ENCODE measurements at places on chromosomes 1 and 21.

DNA sequence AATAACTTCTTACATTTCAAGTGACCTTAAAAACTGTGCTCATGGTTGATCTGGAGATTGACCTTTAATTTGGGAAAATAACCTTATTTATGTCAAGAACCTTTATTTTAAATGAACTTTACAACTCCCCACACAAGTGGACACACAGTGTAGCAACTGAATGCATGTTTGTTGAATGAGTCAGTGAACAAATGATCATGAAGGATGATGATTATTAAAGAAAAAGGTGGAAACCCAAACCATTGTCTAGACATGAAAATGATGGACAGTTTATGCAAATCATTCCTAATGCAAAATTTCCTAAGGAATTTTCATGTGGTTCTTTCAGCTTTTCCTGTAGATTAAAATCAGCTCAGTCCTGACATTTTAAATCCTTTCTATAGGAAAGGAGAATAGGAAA lies 439.8 kb upstream of the RUNX1 start:
- no peak for DNase-seq

DNA sequence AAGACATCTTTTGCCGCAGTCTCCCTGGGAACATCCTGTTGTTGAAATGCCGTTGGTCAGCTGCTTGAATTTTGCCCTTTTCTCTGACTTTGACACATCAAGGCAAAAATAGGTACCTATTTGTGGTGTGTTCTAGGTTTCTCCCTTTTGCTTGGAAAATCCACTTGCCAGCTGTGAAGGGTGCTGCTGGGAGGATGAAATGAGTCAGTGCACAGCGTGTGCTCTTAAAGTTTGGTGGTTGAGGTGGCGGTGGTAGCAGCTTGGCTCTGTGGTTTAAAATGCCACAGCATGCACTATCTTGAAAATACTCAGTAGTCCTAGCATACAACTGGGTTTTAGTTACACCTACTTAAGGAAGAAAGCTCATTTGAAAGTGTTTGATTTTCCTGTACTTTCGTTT lies 183.8 kb downstream of the DHRS3 start:
- DNase-seq, result no peak

- no peak for DNase-seq
These were observed 66.5 kb downstream of the AK4 start for GRCh38 chr1:65214340-65215027.

- DNase-seq, result no peak
These were observed 222.4 kb upstream of the ESRRG start for GRCh38 chr1:216945538-216946080.

DNA sequence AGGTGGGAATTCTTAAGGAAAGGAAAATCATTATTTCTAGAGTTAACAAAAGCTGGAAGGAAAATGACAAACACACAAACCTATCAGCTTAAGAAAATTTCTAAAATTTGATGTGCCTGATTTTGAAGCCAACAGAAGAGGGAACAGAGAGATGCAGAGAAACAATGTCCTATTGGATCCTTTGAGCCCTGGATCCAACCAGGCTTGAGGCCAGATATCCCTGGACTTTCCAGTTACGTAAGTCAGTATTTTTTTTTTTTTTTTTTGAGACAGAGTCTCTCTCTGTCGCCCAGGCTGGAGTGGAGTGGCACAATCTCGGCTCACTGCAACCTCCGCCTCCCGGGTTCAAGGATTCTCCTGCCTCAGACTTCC lies 648.9 kb downstream of the KIF26B start:
- DNase-seq, result no peak

GRCh38 chr1:210523830-210524229 lies 195.1 kb downstream of the HHAT start:
- DNase-seq, result no peak

- peak; percentile 99 for DNase-seq
These were observed 21.3 kb upstream of the A3GALT2 start for GRCh38 chr1:33342041-33342723.

- DNase-seq, result peak; percentile 71
These were observed 180.7 kb downstream of the ZBTB18 start for GRCh38 chr1:244231572-244232315.

- no peak for DNase-seq
These were observed 63.0 kb downstream of the ROR1 start for GRCh38 chr1:63836830-63837229.

DNA sequence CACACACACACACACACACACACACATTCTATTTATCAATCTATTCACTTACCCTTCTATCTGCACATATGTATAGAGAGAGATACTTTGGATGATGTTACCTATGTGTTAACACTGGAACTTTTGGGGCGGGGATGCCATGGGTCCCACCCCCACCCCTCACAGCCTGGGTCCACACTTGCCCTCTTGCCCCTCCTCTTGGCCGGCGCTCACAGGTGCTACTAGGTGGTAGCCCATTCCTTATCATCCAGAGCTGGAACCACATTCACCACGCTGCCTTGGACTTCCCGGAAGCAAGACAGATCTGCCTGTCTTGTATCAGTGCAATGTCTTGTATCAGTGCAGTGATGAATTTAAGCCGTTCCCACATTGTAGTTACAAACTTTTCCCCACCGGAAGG lies 85.1 kb downstream of the LBR start:
- DNase-seq, result no peak

GRCh38 chr1:68321084-68321685 lies 88.9 kb upstream of the WLS start:
- peak; percentile 61 for DNase-seq

GRCh38 chr1:14615549-14616218 lies 17.2 kb downstream of the KAZN start:
- no peak for DNase-seq

GRCh38 chr1:46569884-46570725 lies 18.7 kb upstream of the KNCN start:
- DNase-seq, result no peak
